ENCODE measurements at places on chromosomes 3 and 15.

DNA sequence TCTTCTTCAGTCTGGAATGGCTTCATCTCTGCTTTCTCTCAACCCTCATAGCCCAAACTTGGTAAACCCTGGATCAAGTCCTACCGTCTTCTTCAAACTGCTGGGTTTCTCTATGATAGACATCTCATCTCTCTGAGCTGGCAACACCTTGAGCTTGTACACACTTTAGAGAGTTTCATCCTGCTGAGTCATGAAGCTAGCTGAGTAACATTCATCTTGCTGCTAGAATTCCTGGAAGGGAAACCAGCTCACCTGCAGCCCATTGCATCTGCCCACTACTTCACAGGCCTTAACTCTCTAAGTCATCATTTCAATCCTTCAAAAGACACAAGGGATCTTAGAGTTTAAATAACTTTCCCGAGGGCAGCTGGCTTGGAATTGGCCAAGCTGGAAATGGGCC, 175.5 kb upstream of the RORA start:
- peak; percentile 23 for DNase-seq

- DNase-seq: peak; percentile 51
Observed at GRCh38 chr3:53198256-53198977, 37.4 kb downstream of the PRKCD start.

GRCh38 chr3:147940405-147941193, 531.4 kb downstream of the ZIC1 start:
- DNase-seq: no peak

DNA sequence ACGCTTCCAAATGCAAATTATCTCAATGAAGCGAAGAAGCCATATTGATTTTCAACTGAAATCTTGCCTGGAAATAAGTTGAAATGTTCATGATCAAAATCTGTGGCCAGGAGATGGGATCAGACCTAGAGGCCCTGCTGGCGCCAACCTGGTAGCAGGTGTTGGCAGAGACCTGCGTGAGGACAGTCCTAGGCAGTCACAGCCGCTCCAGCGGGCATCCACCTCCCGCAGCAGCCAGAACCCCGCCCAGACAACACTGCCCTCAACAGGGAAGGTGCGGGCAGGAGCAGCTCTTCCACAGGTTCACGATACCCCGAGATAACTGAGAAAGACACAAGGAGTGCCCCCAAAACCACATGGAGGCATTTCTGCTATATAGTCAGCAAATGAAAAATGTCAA, 145.3 kb downstream of the XXYLT1 start:
- DNase-seq: no peak

GRCh38 chr3:197333901-197334639, 35.7 kb upstream of the DLG1 start:
- DNase-seq: no peak

DNA sequence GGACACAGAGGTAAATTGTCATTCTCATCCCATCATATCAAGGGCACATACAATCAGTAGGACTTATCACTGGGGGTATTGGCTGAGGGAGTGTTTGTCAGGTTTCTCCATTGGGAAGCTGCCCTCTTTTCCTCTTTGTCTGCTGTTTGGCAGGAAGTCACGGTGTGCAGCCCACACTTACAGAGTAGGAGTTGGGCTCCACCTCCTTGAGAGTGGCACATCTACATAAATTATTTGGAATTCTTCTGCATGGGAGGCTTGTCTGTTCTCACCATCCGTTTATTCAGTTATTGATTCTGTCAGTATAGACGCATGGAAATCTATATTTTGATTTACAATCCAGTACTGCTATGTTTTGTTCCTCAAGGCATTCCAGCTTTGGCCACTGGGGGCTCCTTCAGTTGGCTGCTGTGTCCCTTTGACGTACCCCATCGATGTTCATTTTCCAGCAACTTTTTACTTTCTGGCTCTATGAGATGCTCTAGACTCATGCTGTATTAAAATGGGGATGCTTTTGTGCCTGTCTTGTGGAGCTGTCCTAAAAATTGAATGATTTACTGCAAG, 200.3 kb downstream of the SLCO3A1 start:
- no peak for DNase-seq

DNA sequence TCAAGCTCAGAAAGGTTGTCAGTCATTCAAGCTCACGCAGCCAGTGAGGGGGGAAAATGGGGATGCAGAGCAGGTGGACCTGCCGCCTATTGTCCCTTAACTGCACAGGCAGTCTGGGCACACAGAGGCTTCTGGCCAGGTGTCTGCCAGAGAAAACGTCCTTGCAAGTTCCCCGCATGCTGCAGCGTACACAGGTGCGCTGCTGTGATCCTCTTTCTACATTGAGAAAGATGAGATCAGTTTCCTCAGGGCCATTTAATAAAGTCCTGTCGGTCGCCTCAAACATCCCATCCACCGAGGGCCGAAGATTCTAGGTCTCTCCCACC, 445 bp upstream of the TSEN2 start:
- no peak for DNase-seq

- no peak for DNase-seq
Observed at GRCh38 chr3:21934591-21934990, 183.6 kb upstream of the ZNF385D start.

GRCh38 chr3:127020543-127020942, 37.6 kb downstream of the PLXNA1 start:
- no peak for DNase-seq

DNA sequence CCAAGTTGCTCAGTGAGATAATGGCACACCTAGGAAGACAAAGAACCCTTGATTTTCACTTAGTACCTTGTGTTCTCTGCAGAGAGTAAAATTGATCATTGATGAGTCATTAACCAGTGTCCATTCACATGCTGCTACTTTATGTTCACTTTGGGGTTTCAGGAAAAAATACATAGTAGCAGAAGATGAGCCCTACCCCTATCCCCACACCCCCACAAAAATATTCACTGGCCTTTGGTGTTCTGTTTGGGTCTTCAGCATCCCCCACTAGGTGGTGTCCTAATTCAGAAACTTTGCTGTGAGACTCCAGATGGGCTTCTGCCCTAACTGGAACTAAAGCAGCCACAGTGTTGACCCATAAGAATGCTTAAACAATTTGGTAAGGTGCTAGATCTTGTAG, 178.8 kb downstream of the KLHL25 start:
- peak; percentile 78 for DNase-seq

DNA sequence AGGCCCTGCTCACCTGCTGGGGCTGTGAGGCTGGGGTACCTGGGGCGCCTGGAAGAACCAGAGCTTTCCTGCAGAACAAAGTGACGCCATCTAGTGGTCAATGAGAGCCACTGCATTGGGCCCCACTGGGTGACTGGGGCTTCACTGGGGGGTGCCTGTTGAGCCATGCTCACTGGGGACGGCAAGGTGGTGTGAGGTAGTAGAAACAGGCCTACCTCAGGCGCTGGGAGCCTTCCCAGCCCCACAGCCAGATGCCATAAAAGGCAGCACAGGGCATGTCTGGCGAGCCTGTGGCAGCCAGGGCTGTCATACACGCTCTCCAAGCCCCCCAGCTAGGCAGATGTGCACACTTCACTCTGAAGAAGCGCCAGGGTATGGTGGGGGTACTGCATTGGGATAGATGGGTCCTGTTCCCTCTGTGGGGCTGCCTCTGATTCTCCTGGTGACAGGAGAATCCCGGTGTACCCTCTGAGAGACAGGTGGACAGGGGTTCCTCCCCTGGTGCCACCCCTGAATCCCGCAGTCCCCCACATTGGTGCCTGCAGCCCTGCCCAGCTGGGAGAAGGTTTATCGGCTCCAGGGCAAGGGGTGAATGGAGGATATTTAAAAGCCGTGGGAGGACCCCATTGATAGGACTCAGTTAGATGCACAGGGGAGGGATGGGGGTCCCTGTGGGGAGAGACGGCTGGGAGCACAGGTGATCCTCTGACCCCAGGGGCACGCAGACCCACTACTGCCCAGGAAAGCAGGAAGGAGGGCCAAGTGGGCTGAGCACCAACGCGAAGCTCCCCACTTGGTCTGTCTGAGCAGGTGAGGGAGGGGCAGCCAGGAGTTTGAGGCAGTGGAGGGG, 178.8 kb downstream of the NSMCE3 start:
- peak; percentile 57 for DNase-seq

DNA sequence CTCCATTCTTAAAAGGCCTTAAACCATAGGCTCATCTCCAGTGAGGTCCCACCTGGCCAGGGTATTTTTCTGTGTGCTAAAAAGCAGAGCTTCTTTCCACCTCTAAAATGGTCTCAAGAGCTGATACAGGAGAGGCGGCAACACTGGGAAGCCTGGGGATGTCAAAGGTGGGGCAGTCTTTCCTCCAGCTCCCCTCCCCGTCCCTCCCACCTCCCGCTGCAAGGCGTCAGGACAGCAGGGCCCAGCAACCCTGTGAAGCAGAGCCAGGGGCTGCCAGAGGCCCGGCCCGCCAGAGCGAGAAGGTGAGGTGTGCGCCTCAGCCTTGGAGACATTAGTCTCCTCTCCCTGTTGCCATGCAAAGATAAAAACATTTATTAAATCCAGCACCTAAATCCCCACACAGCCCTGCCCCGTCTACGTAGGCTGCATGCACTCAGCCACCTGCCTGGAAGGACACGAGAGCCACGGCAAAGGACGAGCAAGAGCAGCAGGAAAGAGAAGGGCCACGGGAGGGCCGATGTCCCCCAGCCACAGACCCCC, 75.6 kb downstream of the FAM174B start:
- no peak for DNase-seq

GRCh38 chr3:4642611-4643010, 149.5 kb downstream of the ITPR1 start:
- DNase-seq: no peak

DNA sequence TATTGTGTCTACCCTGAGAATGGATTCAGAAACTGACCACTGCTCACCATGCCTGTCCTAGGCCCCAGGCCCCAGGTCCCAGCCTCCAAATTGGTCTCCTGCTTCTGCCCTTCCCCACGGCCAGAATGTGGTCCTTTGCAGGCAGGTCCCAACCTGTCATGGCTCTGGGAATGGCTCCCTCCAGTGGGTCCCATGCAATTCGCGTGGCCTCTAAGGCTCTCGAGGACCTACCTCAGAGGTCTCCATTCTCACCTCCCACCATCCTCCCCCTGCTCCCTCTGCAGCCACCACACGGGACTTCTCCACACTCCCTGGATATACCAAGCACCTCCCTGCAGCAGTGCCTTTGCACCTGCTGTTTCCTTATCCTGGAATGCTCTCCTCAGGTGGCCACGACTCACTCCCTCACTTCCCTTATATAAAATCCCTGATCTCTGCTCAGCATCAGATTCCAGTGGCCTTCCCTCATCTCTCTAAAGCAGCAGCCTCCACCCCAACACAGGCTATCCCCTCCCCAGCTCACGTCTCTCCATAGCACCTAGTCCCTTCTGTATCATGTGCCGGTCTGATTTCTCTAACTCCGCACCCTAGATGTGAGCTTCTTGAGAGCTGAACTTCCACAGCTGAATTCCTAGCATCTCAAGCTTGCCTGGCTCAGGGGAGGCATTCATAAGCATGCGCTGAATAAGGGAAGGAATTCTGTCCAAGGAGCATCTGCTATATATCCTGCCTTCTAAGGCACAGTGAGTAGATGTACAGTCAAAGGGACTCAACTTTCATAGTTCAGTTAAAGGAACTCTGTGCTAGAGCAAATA, 56.9 kb downstream of the ARRDC4 start:
- peak; percentile 10 for DNase-seq

GRCh38 chr3:85933326-85933725, 974.5 kb downstream of the CADM2 start:
- no peak for DNase-seq

DNA sequence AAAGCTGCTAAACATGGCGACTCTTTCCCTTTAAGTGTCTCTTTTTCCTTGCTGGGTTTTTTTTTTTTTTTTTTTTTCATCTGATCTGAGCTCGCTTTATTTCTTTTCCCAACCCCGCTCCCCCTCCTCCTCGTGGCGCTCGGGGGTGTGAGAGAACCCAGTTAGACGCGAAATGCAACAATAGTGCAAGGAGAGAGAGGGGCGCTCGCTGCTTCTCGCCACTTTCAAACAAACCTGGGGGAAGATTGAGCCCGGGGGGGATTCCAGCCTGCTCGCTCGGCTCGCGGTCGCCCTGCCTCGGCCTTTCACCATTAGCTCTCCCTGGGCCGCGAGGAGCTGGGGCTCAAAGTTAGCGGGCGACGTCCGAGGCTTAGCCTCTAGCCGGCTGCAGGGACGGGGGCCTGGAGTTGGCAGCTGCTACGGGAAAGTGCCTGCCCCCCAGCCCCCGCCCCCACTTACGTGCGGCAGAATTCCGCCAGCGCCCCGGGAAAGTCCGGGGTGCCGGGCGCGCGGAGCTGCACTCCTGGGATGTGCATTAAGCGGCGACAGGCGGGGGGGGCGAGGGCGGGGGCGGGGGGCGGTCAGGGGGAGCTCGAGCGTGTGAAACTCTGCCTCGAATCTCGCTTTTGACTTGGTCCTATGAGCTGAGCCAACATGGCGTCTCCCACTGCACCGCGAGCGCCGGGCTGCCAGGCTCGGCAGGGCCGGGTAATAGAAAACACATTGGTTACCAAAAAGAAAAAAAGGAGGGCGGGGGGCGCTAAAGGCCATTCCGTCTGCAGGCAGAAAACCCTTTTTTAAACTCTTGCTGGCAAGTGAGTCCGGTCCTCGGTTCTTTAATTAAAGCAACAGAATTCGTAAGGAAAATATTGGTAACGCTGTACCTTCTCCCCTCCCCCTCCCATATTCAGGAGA, 10.4 kb downstream of the NR2F2 start:
- peak; percentile 84 for DNase-seq

DNA sequence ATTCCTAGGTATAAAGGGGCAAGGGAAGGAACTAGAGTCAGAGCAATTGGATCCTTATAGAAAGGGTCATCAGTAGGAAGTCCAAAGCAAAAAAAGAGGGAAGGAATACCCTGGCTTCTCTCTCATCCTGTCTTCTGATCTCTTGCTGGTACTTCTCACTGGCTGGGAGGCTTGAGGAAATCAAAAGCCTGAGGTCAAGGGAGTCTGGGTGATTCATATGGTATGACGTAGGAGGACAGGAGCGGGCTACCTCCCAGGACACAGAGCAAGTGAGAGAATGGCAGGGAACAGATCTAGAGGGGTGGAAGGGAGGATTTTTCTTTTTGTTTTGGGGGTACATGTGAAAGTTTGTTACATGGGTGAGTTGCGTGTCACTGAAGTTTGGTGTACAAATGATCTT, 76.0 kb downstream of the CFAP20DC start:
- no peak for DNase-seq

GRCh38 chr3:30606301-30607031, at the start of gene TGFBR2:
Gene TGFBR2, plus strand, starts transcription at chr3:30606601. Its CDS starts 283 bp downstream, at chr3:30606884.
- peak; percentile 90 for DNase-seq

- no peak for DNase-seq
Observed at GRCh38 chr3:101846709-101847108, 2.6 kb upstream of the NFKBIZ start.

GRCh38 chr3:134075846-134076245, 46.1 kb upstream of the SLCO2A1 start:
- DNase-seq: no peak

DNA sequence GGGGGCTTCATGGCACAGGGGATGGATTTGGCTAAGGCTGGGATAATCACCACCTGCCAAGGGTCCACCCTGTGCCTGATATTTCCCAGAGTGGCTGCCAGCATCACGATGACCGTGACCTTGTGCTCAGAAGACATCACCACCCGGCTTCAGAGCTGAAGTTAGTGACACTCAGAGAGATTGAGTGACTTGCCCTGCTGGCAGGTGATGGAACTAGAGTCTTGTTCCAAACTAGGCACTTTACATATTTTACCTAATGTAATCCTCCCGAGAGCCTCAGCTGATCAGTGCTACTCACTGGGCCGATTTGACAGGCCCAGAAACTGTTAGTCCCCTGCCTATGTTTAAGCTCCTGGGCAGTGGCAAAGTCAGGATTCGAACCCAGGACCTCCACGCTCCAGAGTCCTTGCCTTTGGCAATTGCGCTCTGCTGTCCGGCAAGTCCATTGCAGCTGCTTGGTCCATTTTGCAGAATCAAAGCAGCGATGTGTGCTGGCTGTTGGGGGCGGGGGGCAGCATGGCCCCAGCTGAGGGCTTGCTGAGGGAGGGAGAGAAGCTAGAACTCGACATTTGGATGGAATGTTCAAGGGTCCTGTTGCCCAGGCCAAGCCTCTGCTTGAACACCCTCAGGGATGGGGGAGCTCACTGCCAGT, 74.8 kb upstream of the GATA2 start:
- DNase-seq: peak; percentile 58
